ENCODE measurements at places on chromosomes 6 and 20.

- no peak for DNase-seq
Measured at GRCh38 chr6:113352029-113352801, 504.9 kb upstream of the MARCKS start.

GRCh38 chr6:143018955-143019354 lies 41.7 kb upstream of the AIG1 start:
- DNase-seq, result no peak

- no peak for DNase-seq
Measured at GRCh38 chr6:164290101-164290500, 875.6 kb downstream of the QKI start.

DNA sequence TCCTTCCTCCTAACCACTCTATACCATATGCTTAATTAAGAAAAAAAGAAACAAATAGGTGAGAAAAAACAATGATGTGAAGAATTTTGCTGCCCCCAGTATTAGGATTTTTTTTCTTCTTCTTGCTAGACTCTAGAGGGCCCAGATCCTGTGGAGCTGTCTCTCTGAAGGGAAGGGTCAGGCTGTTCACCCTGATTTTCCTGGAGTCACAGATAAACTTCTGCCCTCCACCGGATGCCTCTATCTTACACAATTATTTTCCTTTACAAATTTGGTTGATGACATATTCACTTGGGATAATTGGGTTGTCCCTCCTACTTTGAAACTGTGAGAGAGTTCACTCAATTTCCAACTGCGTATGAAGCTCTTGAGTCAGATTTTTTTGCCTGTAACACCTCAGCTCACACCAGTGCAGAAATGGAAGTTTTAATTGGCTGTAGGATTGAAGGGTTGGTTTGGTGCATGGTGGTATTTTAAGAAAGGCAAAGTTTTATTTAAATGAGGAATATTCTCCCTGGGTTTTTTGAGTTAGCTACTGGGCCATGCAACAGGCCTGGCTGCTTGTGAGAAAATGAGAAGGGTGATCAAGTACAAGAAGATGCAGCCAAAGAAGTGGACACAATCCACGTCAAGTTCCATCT lies 73.7 kb upstream of the ESR1 start:
- DNase-seq, result no peak

DNA sequence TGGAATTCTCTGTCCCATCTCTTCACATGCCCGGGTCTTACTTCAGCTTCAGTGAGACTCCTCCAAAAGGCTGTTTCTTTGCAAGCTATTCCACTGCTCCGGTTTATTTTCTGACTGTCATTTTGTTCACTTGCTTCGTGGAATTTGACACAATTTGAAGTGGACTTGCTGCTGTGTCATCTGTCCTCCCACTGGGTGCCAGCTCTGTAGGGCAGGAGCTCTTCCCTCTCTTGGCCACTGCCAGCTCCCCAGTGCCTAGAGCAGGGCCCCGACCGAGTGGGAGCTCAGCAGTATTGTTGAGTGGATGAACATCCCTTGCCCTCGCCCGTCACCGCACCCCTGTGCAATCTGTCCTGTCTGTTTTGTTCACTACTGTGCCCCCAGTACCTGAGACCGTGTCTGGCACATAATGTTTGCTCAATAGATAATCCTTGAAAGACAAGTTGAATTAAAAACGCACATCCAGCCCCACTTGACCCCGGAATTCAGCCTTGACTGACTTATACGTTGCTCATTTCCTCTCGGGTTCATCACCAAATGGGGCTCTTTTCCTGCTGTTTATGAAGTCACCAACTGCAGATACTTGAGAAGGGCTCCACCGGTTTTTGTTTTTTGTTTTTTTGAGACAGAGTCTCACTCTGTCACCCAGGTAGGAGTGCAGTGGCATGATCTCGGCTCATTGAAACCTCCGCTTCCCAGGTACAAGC lies 170.3 kb upstream of the KCNG1 start:
- no peak for DNase-seq

GRCh38 chr6:106160189-106160588 lies 74.1 kb downstream of the PRDM1 start:
- DNase-seq, result no peak

DNA sequence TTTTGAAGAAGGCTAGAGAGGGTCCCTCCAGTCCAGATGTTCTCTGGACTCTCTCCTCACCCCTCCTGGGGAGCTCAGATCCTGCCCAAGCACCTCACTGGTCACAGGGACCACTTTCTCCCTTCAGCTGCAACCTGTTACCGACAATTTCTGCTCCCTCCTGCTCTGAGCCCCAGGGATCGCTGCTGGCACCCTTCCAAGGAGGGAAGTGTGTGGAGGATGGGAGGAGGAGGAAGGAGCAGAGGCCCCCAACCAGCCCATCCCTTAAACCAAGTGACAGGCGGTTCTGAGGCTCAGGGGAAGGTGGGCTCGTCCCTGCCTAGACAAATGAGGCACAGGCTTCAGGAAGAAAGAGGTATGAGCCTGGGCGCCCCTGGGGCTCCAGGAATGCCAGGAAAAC lies 13.9 kb downstream of the PMEPA1 start:
- DNase-seq, result peak; percentile 70

DNA sequence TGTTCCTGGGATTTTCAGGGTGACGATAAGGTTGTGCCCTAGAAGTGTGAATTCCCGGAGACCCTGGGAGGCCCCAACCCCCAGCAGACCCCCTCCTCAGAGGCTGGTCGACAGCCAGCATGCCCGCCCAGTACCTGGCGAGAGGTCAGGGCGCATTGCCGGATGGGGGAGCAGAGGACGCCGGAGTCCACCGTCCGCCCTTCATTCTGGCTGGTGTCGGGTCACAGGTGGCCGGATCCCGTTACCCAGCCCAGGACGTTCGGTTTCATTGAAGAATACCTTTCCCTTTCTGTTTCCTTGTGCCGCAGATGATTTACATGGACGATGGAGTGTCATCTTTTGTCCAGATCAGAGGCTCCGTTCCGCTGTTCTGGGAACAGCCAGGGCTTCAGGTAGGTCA lies 61.3 kb downstream of the SYNJ2 start:
- no peak for DNase-seq

GRCh38 chr20:3563548-3564177 lies 92.8 kb downstream of the ATRN start:
- peak; percentile 74 for DNase-seq

GRCh38 chr6:71707059-71707458 lies 179.3 kb upstream of the RIMS1 start:
- DNase-seq, result no peak

GRCh38 chr6:155483858-155484257 lies 28.2 kb upstream of the NOX3 start:
- no peak for DNase-seq

DNA sequence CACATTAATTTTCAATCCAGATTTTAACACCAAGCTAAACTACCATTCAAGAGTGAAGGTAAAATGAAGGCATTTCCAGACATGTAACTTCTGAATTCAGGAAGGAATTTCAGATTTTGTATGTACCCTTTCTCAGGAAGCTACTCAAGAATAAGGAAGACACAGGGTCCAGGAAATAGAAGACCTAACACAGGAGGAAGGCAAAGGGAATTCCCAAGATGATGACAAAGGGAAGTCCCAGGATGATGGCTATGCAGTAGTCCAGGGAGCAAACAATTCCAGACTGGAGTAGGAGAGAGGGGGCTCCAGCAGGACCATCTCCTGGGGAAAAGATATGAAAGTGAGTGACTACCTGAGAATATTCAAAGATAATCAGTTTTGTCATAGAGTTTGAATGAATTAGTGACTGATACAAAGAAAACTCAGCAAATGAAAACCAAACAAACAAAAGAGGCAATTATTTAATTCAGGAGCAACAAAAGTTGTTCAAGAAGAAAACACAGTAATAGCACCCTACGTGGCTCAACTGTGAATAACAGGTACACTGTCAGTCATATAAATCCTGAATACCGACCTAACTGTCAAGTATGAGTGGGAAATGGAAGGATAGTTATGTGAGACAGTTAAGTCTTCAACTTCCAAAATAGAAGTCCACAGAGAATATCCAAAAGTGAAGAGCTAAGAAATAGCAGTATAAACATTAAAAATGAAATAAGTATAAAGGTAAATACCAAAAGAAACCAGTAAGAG lies 4.0 kb downstream of the RNF24 start:
- no peak for DNase-seq

DNA sequence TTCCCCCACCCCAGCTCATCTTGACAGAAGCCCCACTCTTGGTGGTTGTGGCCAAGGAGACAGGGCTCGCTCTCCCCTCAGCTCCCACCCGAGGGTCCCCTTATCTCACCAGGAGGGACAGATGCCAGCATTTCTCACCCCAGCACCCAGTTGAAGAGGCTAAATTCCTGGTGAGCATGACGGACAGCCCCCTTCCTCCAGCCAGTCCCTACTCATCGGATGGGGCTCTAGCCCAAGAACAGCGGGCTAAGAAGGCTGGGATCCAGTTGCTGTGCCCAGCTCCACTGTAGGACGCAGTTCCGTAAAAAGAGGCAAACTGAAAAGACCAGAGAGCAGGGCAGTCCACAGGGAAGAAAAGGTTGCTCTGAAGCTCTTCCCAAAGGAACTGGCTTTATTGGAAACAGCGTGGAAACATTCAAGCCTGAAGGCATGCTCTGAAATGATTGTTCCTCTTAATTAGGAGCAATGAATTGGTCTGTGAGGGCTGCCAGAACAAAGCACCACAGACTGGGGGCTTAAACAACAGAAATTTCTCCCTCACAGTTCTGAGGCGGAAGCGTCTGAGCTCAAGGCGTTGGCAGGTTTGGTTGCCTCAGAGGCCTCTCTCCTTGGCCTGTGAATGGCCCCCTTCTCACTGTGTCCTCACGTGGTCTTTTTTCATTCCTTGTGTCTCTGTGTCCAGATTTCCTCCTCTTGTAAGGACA lies 17.9 kb upstream of the KIF25 start:
- DNase-seq, result no peak

- no peak for DNase-seq
Measured at GRCh38 chr6:53069427-53069826, 4.2 kb downstream of the FBXO9 start.

DNA sequence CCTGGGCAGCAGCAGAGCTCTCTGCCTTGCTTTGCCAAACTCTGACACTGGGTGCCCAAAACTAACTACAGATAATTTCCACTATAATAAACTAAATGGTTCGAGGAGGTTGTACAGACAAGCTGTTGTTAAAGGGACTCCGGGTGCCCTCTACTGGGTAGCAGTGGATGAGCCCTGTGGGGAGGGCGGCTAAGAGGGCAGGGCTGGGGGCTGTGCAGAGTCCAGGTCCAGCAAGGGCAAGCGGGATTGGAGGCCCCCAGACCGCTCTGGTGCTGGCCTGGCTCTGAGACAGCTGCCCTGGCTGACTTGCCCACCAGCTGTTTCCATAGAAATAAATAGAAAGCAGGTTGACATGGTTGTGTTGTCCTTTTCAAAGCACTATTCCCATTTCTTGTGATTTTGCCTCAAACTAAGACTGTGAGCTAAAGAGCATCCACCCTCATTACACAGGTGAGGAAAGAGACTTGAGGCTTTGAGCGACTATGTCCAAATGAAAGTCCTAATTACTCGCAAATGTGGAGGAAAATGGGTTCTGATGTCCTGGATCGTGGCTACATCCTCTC lies 167.6 kb upstream of the CST7 start:
- DNase-seq, result peak; percentile 16

DNA sequence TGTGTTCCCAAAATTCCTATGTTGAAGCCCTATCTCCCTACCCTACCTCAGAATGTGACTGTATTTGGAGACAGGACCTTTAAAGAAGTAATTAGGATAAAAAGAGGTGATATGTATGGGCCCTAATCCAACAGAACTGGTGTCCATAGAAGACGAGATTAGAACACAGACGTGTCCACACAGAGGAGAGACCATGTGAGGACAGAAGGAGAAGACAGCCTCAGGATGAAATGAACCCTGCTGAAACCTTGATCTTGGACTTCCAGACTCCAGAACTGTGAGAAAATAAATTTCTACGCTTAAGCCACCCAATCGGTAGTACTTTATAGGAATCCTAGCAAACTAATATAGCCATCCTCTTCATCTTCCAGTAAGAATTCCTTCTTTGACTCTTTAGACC lies 35.7 kb downstream of the TRAF3IP2 start:
- DNase-seq, result no peak

DNA sequence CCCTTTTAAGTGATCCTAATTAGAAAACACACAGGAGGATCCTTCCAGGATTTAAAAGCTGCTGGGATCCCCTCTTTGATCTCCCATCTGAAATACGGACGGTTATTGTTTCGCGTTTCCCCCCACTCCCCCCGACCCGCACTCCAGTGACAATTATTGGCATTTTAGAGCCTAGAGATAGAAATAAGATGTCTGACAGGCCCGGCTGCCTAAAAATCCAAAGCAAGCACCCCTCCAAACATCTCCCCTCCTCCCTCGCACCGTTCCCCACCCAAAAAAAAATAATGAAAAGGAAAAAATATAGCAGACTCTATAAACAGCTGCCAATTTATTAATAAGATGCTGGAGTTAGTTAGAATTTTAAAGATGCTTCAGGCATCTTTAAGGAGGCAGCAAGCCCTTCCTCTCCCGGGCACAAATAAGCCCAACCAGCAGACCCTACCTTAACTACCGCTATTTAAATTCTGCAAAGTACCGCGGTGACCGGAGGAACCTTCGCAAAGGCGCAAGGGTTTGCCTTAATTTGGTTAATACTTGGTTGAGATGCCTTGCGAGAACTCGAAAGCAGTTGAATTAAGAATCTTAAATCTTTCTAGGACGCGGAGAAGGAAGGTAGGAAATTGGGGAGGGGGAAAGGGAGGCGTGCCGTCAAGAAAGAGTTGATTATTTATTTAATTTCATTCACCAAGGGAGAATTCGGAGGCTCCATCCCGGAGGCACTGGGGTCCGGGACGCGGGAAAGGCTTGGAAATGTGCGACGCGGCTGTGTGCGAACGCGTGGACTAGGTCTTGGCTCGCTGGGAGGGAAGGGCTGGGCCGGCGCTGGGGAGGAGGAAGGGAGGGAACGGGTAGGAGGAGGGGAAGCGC lies 1.5 kb upstream of the ISM1 start:
- no peak for DNase-seq

GRCh38 chr20:63774306-63774705 lies 34.7 kb downstream of the SLC2A4RG start:
- peak; percentile 73 for DNase-seq

DNA sequence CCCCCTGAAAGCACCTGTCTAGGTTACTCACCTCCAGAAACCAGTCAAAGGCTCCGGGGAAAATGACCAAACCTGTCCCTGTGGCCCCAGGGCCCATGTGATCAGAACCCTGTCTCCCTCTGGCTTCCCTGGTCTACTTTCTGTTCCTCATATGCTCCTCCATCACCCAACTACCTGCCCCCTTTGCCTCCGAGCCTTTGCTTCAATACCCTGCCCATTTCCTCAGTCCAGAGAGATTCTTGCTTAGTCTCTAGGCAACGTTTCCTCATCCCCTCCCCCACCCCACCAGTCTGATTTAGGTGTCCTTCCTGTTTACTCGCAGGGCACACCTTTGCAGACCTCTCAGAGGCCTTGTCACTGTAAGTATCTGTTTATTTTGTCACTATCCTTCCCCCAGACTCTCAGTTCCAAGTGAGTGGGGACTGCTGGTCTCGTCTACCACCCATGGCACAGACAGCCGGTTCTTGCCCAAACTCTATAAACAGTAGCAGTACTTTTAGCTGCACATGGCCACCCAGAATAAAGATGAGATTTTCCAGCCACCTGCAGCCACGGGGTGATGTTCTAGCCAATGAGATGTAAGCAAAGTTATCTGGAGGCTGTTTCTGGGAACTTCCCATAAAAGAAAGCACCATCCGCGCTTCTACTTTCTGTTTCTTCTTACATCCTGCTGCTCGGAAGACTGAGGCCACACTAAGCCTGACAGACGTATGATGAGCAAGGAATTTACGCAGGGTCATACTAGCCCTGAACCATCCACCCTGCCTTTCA lies 13.3 kb downstream of the ELOVL5 start:
- DNase-seq, result no peak

- DNase-seq, result no peak
Measured at GRCh38 chr6:166716910-166717617, 90.0 kb upstream of the RPS6KA2 start.

GRCh38 chr20:40687384-40688128 lies 1.5 kb downstream of the MAFB start:
- DNase-seq, result no peak

All from NCI-H2171 treated with DMSO at 0.1 percent for 48 hours (cell line).